Mammary epithelial cell (primary cell): ENCODE measurements at places on chromosomes 7 and 10. TPM values are rescaled to one million over a fixed set of nuclear protein-coding genes. Genes with fewer than 3 reads are reported as not detected.

DNA sequence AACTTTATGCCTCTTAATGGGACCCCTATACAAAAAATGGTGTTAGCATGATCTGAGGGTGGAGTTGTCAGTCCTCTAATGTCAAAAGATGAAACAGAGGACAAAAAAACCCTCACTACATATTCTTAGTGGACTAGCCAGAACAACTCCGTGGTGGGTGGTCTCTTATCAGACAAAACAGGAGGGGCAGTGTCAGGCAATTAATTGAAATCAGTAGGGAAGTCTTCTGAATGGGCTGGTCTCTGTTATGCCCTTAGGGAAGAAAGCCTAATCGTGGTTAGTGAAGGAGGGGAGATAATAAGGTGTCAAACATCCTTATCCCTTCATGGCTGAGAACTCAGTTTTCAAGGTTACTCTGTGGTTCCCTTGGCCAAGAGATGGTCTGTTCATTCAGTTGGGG lies 909.4 kb downstream of the GRID1 start:
- DNase-seq: no peak

GRCh38 chr7:99005776-99006175 lies 127.4 kb downstream of the TRRAP start:
- DNase-seq: no peak

DNA sequence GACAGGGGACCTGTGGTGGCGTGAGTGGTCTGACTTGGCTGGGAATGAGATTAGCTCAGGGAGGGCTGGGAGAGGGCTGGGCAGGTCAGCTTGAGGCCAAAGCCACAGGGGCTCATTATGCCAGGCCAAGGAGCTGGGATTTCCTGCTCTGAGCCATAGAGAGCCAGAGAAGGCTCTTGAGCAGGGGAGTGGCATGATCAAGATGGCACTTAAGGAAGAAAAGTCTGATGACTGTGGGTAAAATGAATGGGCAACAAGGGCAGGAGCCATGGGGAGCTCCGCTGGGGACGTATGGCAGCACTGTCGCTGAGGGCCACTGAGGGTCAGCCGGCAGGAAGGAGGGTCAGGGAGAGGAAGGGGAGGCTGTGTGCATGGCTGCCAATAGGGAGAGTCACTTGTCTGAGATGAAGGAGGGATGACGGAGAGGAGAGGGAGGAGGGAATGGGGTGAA lies 5.8 kb downstream of the ANTXRL start:
- no peak for DNase-seq

GRCh38 chr7:130379019-130379418 lies 1.3 kb upstream of the CPA1 start:
- no peak for DNase-seq

- DNase-seq: no peak
Observed at GRCh38 chr7:51286401-51286800, 30.2 kb downstream of the COBL start.

DNA sequence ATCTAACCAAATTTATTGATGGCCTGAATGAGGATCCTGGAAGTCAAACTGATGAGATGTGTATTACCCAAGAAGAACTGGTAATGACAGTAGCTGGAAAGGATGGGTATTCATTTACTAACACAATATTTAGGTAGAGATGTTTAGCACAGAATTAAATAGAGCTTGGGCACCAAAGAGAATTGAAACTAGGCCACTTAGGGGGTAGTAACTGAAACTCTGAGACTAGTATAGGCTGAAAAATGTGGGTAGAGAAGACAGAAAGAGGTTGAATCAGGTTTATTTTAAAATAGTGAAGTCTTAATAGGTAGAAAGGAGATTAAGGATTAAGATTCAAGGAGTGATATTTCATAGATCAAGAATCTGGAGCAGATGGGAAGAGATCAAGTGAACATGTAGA lies 155.8 kb downstream of the MLLT10 start:
- no peak for DNase-seq

DNA sequence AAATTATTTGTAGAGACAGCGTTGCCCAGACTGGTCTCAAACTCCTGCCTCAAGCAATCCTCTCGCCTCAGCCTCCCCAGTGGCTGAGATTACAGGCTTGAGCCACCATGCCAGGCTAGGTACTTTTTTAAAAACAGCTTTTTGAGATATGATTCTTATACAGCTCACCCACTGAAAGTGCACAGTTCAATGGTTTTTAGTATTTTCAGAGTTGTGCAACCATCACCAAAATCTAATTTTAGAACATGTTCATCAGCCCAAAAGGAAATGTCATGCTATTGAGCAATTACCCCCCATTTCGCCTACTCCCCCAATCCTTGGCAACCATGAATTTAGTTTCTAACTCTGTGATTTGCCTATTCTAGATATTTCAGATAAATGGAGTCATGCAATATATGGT lies 73.7 kb downstream of the EVX1 start:
- DNase-seq: no peak

The NRG3 gene
- not detected in 2 replicates for total RNA-seq

The VSTM2A gene
- not detected for total RNA-seq

The IKZF1 gene
- total RNA-seq: not detected in 2 replicates
